ENCODE measurements at places on chromosomes 5 and 9. TPM values are rescaled to one million over a fixed set of nuclear protein-coding genes. Genes with fewer than 3 reads are reported as not detected.
A peak's percentile ranks its signal among the peaks of the same experiment; 100 is the strongest.

Gene ZDHHC11
- 0.65 TPM for polyA plus RNA-seq

Gene PRDM12
- 0.08 TPM for polyA plus RNA-seq

DNA sequence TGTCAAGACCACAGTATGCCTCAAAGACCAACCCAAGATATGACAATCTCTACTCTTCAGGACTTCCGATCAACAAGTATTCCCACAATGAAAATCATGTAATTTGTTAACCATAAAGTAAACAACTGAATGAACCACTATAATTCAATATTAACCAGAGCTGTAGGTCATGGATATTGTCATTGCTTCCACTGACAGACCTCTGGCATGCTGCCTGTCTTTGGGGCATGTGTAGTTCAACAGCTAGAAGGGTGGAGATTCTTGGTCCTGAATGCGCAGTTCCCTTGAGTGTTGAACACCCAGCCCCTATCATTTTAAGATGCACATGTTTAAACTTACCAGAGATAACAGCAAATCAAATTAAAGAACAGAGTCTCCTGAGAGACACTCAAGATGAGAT lies 283.0 kb downstream of the CEMIP2 start:
- no peaks in the 10 kb centered on the region for H3K27me3 ChIP-seq
- no peaks in the 10 kb centered on the region for H3K36me3 ChIP-seq
- H3K4me3 ChIP-seq = no peak overlapping the region
- DNase-seq = no peak

Gene CBY3
- not detected for polyA plus RNA-seq

Gene TSSK1B
- 0.05 TPM for polyA plus RNA-seq

DNA sequence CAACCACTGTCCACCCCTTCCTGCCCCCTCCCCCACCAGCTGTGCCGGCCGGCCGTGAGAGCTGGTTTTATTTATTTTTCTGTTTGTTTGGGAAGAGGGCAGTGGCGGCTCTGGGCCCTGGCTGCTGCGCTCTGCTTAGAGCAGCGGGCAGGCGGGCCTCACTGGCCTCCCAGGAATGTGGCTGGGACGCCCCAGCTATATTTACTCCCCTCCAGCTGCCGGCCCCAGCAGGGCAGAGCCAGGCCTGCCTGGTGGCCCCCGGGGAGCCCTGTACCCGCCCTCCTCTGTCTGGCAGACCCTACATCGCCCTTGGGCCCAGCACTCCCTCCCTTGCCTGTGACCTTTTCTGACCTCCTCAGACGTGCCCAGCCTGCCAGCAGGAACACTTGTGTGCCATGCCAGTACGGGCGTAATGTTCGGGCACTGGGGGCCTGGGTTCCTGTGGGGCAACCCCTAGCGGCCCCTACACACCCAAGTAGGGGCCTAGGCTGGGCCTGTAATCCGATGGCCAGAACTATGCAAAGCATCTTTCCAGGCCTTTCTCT lies 7.7 kb downstream of the CXXC5 start:
- no peaks in the 10 kb centered on the region for H3K27me3 ChIP-seq
- peaks cover 91% of the 10 kb centered on the region for H3K4me1 ChIP-seq
- H3K36me3 ChIP-seq = peaks cover 4% of the 10 kb centered on the region
- DNase-seq = peak; percentile 54
- H3K4me3 ChIP-seq = no peak overlapping the region

- H3K27ac ChIP-seq = no peak overlapping the region
- H3K27me3 ChIP-seq = peaks cover 17% of the 10 kb centered on the region
- H3K4me3 ChIP-seq = no peak overlapping the region
- H3K36me3 ChIP-seq = peaks cover 3% of the 10 kb centered on the region
- H3K4me1 ChIP-seq = peaks cover 25% of the 10 kb centered on the region
Observed at GRCh38 chr9:38413283-38413682, 11.0 kb downstream of the IGFBPL1 start.

DNA sequence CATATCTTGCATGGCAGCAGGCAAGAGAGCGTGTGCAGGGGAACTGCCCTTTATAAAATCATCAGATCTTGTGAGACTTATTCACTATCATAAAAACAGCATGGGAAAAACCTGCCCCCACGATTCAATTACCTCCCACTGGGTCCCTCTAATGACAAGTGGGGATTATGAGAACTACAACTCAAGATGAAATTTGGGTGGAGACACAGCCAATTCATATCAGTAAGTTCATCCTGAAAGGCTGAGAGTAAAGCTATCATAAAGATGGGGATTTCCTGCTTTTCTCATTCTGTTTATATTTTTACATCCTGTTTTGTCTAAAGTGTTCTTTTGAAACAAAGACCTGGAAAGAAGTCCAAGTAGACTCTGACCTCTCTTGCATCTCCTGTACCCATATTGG lies 28.9 kb upstream of the IL33 start:
- H3K4me3 ChIP-seq = no peak overlapping the region
- H3K4me1 ChIP-seq = no peaks in the 10 kb centered on the region
- no peaks in the 10 kb centered on the region for H3K27me3 ChIP-seq

DNA sequence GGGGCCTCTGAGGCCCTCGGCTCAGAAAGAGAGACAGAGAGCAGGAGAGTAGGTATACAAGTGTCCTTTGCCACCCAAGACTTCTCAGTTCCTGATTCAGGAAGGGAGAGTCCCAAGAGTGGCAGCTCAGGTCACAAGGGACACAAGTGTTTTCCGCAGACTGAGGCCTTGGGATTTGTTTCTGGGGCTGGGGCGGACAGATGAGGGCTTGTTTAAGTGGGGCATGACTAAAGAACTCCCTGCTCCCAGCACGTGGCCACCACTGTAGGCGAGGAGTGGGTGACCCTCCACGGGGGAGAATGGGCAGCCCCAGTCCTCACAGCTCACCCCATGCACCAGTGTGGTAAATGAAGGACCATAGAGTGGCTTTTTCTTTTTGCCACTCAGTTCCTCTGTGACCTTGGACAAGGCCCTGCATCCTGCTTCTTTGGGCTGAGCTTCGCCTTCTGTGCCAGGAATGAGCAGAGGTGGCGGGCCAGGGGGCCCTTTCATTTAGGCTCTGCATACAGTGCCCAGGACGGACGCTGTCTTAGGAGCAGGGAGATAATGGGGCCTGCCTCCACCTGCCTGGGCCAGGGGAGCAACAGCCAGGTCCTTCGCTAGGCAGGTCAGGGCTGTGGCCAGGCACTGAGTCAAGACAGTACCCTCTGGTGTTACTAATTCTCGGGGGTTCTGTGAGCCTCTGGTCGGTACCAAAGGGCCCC lies 50.8 kb downstream of the AMBP start:
- H3K4me3 ChIP-seq = no peak overlapping the region
- no peak overlapping the region for H3K27ac ChIP-seq
- H3K27me3 ChIP-seq = no peaks in the 10 kb centered on the region
- H3K4me1 ChIP-seq = no peaks in the 10 kb centered on the region
- no peak for DNase-seq
- peaks cover 69% of the 10 kb centered on the region for H3K36me3 ChIP-seq

DNA sequence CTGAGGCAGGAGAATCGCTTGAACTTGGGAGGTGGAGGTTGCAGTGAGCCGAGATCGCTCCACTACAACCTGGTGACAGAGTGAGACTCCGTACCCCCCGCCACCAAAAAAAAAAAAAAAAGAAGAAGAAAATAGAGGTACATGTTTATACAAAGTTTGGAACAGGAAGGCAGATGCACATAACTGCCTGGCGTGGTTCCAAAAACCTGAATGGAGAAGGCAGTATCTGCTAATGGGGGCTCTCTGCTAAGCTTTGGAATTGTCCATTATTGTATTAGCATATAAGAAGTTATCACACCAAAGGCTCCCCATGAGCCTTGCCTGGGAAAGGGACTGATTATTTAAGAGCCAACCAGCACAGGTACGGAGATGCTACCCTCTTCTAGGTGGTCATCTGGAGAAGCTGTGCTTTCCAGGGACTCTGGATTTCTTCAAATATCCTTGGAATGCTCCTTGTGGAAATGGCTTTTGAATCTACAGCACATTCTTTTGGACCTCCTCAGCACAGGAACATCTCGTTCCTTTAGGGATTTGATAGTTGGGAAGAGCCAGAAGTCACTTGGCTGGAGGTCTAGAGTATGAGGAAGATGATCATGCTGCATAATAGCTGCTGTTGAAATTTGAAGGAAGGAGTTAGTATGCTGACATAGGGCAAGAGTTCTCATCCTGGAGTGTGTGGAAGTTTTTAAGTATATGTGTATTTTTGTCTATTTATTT lies 42.5 kb upstream of the ABCA1 start:
- no peak overlapping the region for H3K27ac ChIP-seq
- H3K27me3 ChIP-seq = no peaks in the 10 kb centered on the region
- no peaks in the 10 kb centered on the region for H3K4me1 ChIP-seq

GRCh38 chr9:78562021-78562420 lies 265.1 kb downstream of the PSAT1 start:
- DNase-seq = no peak
- H3K27ac ChIP-seq = no peak overlapping the region
- no peak overlapping the region for H3K4me3 ChIP-seq
- H3K36me3 ChIP-seq = no peaks in the 10 kb centered on the region

DNA sequence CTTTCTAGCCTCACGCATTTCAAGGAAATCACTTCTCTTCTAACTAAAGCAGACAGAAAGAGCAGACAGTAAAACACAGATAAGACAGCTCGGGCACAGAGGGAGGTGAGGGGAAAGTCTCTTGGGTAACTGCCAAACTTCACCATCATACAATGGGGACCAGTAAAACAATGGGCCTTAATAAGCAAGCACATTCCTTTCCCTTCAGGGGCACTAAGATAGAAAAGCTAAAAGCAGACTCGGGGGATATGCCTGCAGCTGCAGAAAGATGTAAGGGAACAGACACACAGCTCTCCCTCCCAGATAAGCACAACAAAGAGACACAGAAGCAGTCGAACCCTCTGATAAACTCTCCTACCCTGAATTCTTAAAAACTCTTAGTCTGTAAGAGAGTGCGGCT lies 15.6 kb upstream of the CKS2 start:
- no peaks in the 10 kb centered on the region for H3K27me3 ChIP-seq
- H3K27ac ChIP-seq = no peak overlapping the region
- H3K4me1 ChIP-seq = no peaks in the 10 kb centered on the region
- no peak for DNase-seq
- no peaks in the 10 kb centered on the region for H3K36me3 ChIP-seq

Gene PELO
- polyA plus RNA-seq = 10.7 TPM

DNA sequence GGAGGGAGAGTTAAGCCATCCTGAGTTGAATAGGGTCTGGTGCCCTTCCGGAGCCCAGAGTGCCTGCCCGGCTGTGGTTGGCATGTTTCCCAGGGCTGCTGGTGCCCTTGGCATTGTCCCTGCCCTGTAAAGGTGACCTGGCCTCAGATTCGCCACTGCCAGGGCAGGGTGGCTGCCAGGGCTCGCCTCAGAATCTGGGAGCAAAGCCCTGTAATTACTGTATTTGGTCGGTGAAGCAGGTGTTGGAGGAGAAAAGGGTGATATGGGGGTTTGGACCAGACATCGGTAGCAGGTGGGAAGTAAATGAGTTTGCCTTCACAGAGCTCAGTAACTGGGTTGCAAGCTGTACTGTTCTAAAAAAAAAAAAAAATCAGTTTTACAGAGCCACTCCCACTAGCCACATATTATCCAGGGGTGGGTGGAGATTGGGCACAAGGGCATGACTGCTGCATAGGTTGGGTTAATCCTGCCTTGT lies 47.6 kb downstream of the RGS3 start:
- peak; percentile 73 for DNase-seq
- no peaks in the 10 kb centered on the region for H3K4me1 ChIP-seq
- no peak overlapping the region for H3K27ac ChIP-seq
- no peaks in the 10 kb centered on the region for H3K27me3 ChIP-seq

All from SK-N-SH (cell line).